T-helper 2 cell (primary cell): ENCODE measurements at places on chromosomes 7 and 10.

DNA sequence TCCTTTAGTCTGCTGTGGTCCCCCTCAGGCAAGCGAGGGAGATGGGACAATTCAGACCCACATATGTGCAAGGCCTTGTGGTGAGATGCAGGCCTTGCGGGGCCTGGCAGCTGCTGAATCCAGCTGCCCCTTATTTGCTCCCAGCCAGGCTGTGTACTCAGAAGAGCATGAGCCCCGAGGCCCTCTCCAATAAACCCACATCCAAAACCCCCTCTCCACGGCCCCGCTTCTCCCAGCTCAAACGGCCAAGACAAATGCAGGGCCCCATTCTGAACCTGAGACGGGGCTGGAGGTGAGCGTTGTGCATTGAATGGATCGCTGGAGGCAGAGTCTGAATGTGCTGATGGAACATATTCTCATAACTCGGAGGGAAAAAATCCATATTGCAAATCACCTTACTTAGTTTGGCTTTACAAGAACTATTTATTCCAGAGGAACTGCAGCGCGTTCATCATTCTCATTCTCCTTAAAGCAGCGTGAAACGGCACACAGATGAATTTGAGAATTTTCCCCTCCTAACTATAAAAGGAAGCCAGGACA is 169.2 kb upstream of the LYZL2 start:
- no peak for DNase-seq

- DNase-seq = no peak
Observed at GRCh38 chr10:1359626-1359955, 303.4 kb downstream of the WDR37 start.

DNA sequence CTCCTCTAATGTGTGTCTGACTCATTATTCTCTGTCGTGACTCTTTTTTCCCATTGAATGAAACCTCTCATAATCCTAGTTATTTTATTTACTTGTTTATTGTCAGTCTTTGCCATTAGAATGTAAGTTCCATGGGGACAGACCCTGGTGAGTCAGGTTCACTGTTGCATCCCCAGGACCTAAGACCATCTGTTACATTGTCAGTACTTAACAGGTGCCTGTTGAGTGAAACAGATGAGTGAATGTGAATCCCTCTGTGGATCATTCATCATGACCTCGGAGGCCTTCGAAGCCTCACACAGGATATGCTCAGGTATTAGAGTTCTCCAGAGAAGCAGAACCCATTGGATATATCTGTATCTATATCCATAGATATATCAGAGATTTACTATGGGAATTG is 120.1 kb downstream of the PFKFB3 start:
- DNase-seq = no peak

GRCh38 chr7:90968871-90969270 is 295.4 kb upstream of the FZD1 start:
- no peak for DNase-seq

DNA sequence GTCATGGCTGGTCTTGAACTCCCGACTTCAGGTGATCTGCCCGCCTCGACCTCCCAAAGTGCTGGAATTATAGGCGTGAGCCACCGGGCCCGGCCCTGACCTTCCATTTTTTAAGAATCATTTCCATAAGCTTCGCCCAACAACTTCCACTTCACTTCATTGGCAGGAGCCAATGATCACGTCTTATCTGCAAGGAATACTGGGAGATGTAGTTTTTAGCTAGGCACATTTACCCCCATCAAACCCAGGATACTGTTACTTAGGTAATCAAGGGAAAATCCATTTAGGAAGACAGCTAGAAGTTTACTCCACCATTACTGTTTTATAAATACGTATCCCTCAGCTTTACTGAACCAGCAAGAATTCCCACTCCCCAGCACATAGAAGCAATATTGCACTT is 3.4 kb upstream of the CDK13 start:
- no peak for DNase-seq

DNA sequence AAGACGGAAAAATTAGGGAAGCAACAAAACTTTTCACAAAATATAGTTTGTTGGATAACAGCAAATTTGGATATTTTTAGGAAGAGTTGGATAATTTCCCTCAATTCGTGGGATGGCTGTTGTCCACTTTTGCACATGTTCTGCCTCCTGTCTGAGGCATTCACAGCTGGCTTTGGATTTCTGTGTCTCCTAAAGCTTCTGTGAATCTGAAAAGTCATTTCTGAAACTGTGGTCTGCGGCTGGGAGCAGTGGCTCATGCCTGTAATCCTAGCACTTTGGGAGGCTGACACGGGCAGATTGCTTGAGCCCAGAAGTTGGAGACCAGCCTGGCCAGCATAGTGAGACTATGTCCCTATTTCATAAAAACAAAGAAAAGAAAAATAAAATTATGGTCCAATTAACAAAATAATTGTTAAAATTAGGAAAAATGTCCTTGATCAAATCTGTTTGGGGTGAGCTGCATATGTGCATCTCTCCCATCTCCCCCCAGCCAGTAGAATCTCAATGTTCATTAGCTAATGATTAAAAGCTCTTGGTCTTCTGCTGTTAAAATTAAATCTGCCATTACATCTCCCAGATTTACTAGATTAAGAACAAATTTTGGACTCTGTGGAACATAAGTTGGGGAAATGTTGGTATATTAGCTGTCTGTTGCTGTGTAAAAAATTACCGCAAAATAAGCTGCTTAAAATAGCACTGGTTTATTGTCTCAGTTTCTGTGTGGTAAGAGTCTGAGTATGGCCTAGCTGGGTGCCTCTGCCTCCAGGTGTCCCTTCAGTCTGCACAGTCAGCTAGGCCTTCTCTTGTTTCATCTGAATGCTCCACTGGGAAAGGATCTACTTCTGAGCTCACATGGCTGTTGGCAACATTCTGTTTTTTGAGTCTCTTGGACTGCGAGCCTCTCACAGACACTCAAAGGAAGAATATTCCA is 332.0 kb upstream of the FZD1 start:
- DNase-seq = no peak

DNA sequence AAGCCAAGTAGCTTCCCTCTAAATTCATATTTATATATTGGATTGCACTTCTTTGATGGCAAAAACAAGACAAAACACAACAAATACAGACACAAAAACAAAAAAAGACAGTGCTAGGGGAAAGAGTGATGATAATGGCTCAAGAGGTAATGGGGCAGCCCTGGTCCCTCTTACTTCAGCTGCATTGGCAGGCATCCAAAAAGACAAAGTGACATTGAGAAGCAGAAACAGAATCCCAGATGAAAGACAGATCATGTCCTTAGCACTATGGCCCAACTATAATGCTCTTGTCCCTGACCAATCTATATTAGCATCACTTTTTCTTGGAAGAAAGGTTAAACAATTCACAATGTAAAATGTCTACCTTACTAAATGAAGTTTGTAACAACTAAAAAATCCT is 76.2 kb downstream of the GPR85 start:
- DNase-seq = no peak

GRCh38 chr10:120451968-120452367 is 5.1 kb upstream of the PLPP4 start:
- DNase-seq = no peak

DNA sequence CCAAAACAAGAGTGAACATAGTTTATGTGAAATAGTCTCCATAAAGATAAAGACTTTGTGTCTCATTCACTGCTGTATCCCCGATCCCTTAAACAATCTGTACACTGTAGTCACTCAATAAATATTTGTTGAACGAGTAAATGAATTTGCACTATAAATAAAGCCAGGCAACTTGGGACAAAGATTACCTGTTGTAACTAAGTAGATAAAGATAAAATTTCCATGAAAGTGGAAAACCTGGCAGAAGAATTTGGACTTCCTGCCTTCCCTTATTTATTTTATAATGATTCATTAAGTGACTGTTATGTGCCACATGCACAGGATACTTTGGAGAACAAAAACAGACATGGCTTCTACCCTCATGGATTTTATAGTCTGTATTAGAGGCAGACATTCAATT is 277.7 kb upstream of the KAT6B start:
- no peak for DNase-seq

GRCh38 chr10:75143353-75143752 is 31.9 kb downstream of the SAMD8 start:
- no peak for DNase-seq

- peak; percentile 21 for DNase-seq
Observed at GRCh38 chr10:103605359-103606096, 112.0 kb downstream of the NEURL1 start.

DNA sequence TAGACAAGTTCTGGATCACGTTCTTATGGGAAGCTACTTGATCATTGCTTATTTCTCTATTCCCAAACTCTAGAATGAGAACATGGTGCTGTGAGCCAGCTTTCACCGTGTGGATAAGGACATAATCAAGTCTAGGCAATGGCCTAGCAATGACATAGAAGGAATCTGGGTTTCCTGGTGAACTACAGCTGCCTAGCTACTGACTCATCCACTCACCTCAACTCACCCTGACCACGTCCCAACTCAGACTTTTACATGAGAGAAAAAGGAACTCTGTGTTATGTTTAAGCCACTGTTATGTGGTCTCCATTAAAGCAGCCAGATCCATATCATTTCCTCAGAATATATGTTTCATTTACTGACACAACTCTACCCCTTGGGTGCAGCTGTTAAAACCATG is 18.8 kb upstream of the MET start:
- no peak for DNase-seq
